ENCODE measurements at places on chromosomes 2 and 18.

DNA sequence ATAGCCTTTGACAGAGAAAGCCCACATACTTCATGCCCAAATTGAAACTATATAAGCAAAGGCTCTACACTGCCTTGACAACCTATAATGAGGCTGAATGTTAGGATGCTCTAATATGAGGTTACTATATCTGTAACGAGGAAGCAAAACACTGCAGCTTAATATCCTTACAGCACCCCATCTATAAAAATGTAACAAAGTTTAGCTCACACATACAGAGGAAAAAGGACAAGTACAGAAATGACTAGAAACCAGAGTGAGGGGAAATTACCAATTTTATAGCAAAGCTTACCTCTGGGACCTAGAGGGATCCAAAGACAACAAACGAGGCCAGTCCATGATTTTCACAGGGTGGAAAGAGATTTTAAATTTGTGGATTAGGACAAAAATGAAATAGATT lies 138.5 kb downstream of the COL4A4 start:
- no peak for DNase-seq

- no peak for DNase-seq
These were observed 4.1 kb upstream of the GAREM2 start for GRCh38 chr2:26168785-26169184.

- DNase-seq: no peak
These were observed 18.0 kb upstream of the ATIC start for GRCh38 chr2:215293879-215294278.

GRCh38 chr18:8413751-8414150 lies 195.5 kb upstream of the RAB12 start:
- no peak for DNase-seq

DNA sequence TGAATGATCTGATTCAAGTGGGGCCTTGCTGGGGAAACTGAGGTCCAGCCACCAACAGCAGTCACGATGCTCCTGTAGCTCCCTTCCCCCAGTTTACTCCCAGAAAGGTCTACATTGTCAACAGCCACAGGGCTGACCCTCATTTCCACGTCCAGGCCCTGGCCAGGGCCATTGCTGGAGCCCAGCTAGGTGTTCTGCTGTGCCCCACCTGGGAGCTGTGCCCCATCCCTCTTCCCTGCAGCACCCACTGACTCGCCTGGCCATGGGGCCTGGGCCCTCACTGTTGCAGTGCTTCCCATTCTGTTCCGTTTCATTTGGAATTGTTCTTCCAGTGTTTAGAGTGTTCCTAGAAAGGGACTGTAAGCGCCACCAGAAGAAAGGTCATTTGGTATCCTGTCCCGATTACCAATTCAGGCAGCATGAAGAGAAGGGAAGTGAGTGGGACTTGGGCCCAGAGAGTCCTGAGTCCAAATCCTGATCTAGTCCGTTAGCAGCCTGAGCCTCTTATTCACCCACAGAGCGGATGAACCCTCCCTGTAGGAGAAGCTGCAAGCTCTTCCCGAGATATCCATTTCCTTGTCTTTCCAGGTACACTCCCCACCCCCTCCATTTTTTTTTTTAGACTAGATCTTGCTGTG lies 73.1 kb upstream of the HPCAL1 start:
- DNase-seq: no peak

DNA sequence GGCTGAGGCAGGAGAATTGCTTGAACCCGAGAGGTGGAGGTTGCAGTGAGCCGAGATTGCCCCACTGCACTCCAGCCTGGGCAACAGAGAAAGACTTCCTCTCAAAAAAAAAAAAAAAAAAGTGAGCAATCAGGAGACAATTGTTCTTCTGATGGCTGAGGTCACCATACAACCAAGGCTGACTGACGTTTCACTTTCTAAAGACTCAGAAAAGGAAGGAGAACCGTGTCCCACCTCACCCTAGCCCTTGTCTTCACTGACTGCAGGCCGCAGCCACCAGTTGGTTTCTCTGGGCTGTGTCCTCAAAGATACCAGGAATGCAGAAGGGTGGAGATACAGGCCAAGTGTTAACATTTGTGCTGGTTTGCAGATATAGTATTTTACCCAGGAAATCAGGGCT lies 7.7 kb upstream of the SLC35F6 start:
- no peak for DNase-seq
